CD4-positive, alpha-beta T cell (primary cell): ENCODE measurements at places on chromosomes 13 and 19.

DNA sequence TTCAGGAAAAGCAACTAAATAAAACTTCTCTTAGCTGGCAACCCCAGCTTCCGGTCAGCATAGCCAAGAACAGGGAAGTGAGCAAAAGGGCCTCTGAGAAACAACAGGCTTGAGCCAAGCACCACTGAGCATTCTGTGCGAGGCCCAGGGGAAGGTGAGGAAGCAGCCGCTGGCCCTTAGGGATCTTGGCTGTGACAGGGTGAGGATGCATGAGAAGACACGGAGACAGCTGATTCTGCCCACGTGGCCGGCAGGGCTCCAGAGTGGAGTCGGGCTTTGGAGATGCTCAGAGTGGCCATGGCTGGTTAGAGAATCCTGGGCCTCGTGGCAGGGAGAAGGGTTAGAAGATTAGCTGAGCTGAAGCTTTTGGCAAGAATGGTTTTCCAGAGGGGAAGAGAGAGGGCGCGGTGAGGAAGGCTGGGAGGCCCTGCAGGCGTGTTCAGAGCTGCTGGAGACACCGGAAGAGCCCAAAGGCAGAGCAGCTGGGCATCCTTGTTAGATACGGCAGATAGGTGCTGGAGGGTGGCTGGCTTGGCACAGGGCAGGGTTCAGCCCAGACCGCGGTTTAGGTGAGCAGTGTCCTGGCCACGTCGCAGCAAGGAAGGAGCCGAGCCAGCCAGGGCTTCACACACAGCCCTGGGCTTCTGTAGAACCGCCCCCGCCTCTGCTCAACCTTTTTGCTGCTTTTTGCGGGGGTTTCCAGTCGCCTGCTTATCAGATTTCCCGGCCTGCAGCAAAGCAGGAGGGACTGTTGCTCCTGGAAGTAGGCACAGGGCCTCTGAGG is 17.3 kb downstream of the UPF1 start:
- no peak for DNase-seq

GRCh38 chr13:29160862-29161261 is 340.7 kb downstream of the MTUS2 start:
- DNase-seq: no peak

GRCh38 chr13:110371550-110372465 is 64.7 kb downstream of the COL4A2 start:
- no peak for DNase-seq

GRCh38 chr13:101218484-101218883 is 197.8 kb downstream of the NALCN start:
- no peak for DNase-seq

DNA sequence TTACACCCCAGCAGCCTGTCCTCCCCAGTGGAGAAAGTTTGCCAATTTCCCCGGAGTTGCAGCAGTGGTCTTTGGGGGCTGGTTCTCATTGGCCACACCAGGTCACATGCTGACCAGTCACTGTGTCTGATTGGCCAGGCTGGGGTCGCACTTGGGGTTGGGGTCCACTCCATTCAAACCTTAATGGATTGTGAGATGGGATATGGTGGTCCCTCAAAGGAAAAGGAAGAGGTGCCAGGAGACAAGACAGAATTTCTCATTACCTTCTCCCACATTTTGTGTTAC is 3.4 kb downstream of the PPM1N start:
- DNase-seq: no peak
